Stimulated activated CD4-positive, alpha-beta T cell treated with anti-CD3 and anti-CD28 coated beads, Interleukin-1b, Interleukin-23, amount 100 ng/mL, for 1 hour (primary cell): ENCODE measurements at places on chromosomes 2 and 18.

DNA sequence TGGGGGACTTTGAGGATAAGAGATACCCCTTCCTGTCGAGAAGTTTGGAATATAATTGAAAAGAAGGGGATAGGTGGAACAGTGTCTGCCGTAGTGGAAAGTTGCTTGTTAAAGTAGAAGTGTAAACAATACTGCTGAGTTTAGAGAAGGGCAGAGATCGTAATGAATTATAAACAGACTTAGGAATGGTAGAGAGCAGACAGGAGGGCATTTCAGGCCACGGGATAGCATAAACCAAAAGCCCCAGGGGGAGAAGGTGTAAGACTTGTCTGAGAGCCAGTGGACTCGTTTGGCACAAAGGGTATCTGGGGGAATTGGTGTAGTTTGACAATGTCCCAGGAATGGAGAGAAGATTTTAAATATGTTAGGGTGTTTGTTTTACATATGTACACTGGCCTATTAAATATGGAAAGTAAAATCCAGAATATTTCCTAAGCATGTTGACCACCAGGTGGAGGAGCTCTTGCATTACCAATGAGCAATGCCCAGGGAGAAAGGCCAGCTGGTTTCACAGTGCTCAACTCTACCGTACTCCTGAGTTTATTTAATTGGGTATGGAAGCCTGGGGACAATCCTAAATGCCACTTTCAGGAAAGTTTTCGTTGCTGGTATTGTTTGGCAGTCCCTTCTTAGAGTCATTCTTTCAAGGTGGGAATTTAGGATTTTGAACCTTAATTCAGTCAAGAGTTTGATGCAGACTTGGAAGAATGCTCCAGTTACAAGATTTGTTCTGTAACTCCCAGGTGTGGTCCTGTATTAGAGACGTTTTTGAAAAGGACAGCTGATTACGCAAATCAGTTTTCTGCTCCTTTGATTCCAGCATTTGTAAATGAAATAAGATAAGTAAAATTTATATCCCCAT is 7.5 kb downstream of the COPS8 start:
- DNase-seq, result no peak

DNA sequence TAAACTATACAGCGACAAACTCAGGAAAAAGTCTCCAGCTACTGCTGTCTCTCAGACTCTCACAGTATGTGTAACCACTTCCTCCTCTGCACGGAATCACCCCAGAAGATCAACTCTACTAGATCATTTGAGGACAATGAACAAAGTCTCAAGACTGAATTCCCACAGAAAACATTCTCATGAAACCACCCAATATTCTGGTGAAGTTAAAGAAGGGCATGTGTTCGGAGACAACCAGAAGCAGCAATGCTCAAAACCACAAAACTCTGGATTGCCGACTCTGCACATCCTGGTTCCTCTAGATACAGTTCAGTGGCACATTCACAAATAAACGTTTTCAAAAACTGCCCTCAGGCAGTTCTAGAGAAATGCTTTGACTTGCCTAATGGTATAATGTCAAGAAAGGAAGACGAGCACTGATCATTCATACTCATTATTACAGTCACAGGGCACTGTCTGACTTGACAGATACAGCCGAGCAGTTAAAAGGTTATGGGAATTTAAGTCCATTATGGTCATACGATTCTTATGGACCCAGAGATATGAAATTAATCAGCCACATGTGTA is 91.9 kb upstream of the STK17B start:
- no peak for DNase-seq

DNA sequence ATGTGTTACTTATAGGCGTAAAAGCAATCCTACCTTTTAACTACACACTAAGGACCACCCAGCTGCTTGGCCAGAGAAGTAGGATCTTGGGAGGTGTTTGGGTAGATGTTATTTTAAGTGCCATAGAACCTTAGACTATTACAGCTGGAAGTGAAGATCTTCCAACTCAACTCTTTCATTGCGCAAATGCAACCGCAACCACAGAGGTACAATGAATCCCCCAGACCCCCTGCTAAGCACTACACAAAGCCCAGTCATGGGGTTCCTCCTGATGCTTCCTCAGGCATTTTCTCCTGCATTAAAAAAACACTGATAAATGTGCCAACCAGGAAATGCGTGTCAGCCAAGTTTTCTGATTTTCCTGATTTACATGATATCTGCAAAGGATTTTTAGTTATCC is 246.0 kb downstream of the LRRTM1 start:
- DNase-seq, result no peak

GRCh38 chr2:139175510-139175909 is 395.3 kb upstream of the NXPH2 start:
- no peak for DNase-seq

DNA sequence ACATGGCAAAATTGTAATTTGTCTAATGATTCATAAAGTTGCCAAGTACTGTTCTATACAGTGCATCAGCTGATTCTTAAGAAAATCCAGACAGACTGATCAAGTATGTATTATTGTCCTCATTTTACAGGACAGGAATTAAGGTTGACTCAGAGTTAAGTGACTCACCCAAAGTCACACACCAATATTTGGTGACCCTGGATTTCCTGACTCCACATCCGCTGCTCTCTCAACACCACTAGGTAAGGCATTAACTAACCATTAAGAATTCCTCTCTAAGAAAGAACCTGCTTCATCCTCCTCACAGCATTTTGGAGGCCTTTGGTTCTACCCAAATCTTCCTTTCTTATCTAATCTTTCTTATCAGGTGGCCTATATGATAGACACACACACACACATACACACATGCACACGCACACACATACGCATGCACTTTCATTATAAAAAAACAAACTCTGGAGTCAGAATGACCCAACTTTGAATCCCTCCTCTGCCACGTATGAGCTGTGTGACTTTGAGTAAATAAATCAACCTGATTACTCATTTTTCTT is 150.8 kb downstream of the ANKRD44 start:
- DNase-seq, result no peak

- DNase-seq, result no peak
Observed at GRCh38 chr18:36511791-36512352, 214.4 kb downstream of the FHOD3 start.

GRCh38 chr18:11789716-11790510 is 61.3 kb upstream of the CHMP1B start:
- no peak for DNase-seq

GRCh38 chr2:45765728-45766254 is 114.3 kb downstream of the PRKCE start:
- no peak for DNase-seq

DNA sequence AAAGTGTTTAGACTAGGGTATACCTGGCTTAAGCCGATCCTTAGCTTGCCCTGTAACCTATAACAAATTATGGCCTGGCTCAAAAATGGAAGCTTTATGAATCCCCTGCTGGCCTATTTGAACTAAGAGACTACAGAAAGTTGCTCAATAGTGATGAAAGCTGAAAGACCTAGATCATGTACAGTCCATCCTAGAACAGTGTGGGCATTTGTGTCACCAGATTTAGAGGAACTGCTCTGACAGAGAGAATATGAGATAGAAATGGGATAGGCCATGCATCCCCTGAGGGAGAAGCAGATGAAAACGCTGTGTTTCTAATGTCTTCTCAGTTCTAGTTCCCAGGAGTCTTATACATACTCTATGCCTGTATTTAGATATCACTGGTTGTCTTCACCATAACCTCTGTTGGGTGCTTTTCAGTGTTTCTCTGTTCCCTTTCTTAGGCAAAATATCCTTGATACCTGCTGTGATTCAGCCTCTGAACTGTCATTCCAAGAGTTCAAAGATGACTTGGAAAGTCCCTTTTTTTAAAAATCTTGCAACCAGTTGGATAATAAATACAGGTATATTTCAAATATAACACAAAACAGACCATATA is 246.9 kb upstream of the SLC39A10 start:
- DNase-seq, result no peak

- no peak for DNase-seq
Observed at GRCh38 chr18:62717169-62717924, 2.0 kb downstream of the PHLPP1 start.

- DNase-seq, result no peak
Observed at GRCh38 chr2:59276917-59277316, 1035.8 kb upstream of the FANCL start.

GRCh38 chr2:3513026-3513810 is 6.1 kb downstream of the ADI1 start:
- no peak for DNase-seq

GRCh38 chr2:152542995-152543481 is 174.2 kb downstream of the PRPF40A start:
- no peak for DNase-seq

DNA sequence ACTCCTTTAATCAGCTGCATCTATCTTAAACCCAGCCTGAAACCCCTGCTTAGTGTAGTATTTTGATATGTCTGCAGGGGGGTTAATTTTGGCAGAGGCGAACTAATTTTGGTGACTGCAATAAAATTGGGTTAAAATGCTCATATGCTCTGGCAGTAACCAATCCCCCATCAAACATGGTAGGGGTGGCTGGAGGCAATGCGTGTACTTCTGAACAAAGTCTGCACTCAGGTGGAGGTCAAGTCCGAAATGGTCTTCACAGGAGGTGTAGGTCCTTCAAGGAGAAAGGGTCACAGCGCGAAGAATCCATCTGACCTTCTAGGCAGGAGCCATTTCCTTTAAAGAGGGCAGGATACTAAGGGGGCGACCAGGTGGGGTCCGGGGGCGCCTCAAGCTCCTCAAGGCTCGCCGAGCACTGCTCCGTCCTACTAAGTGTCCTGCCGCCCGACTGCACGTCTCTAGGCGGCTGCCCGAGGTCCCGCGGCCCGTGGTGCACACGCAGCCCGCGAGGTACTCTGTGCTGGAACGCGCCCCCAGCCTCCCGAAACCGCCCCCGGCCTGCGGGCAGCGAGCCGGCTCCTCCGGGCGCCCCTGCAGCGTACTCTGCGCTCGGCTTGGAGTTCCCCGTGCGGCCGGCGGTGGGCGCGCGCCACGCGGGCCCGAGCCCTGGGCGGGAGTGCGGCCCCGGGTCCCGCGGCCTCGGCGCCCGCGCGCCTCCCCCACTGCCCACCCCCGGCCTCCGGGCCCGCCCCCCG is 1.7 kb upstream of the LDLRAD4 start:
- DNase-seq, result no peak

- DNase-seq, result no peak
Observed at GRCh38 chr2:50754514-50754913, 277.4 kb downstream of the NRXN1 start.

- no peak for DNase-seq
Observed at GRCh38 chr18:43054815-43055519, 60.5 kb downstream of the RIT2 start.

DNA sequence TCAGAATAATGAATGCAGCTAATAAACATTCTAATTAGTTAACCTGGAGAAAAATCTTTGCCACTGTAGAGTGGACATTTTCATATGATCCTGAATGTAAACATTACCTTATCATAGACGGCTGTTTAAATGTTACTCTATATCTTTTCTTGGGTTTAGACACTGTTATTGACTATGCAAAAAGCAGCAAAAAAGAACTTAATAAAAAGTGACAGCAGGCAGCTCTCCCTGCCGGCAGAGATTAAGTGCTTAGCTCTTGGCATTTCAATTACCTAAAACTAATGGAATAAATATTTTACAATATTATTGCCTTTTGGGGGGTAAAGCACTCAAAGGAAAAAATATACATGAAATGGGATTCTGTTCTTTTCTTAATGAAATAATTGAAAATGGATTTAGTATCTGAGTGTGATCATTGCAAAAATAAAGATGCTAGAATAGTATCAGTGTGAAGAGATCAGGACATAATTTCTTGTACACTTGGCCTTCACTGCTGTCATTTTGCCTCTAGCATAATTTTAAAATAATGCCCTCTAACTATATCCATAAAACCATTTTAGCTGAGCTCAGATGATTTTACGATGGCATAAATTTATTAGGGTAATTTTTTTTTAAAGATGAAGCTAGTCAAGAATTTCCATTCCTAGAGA is 203.4 kb upstream of the DPP10 start:
- no peak for DNase-seq

DNA sequence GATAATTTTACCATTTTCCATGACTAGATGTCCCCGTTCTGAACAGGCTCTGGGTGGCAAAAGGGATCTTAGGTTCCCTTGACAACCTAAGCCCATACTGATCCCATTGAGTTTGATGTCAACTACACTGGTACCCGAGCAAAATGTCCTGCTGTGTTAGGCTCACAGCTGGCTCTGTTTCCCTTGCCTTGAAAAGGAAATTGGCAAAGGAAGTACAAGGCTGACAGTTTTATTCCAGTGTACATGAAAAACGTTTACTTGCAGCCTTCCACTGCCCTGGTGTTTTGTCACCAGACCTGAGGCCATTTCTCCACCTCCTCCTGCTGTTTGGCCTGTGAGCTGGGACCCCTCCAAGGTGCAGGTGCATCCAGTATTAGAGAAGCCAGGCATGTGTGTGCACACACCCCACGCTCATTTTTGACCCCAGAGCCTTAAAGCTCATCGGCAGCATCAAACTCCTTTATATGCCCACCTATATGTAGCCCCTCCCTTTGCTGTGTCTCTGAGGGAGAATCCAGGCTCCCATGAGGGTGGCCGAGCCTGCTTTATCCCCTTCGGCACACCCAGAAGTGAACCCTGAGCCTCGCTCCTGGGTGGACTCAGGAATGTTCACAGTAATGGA is 171.3 kb downstream of the NDUFA10 start:
- DNase-seq, result no peak

GRCh38 chr2:48066000-48066399 is 159.7 kb upstream of the FBXO11 start:
- DNase-seq, result no peak

DNA sequence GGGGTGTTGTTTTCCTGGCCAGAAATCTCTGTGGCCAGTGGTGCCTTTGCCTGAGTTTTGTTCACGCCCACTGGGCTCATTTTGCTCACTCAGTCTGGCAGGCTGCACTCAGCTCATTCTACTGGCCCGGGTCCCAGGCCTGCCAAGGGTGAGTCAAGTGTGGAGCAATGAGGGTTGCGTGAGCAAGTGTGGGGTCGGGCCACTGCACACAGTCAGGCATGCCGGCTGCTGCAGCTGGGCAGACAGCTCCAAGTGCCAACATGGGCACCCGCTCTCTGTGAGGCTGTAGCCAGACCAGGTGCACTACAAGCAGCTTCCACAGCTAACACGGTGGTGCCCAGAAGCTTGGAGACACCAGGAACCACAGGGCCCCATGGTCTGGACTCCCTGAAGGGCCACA is 801.1 kb upstream of the RAB6C start:
- DNase-seq, result no peak
